ENCODE measurements at places on chromosomes 3 and 15. TPM values are rescaled to one million over a fixed set of nuclear protein-coding genes. Genes with fewer than 3 reads are reported as not detected.

DNA sequence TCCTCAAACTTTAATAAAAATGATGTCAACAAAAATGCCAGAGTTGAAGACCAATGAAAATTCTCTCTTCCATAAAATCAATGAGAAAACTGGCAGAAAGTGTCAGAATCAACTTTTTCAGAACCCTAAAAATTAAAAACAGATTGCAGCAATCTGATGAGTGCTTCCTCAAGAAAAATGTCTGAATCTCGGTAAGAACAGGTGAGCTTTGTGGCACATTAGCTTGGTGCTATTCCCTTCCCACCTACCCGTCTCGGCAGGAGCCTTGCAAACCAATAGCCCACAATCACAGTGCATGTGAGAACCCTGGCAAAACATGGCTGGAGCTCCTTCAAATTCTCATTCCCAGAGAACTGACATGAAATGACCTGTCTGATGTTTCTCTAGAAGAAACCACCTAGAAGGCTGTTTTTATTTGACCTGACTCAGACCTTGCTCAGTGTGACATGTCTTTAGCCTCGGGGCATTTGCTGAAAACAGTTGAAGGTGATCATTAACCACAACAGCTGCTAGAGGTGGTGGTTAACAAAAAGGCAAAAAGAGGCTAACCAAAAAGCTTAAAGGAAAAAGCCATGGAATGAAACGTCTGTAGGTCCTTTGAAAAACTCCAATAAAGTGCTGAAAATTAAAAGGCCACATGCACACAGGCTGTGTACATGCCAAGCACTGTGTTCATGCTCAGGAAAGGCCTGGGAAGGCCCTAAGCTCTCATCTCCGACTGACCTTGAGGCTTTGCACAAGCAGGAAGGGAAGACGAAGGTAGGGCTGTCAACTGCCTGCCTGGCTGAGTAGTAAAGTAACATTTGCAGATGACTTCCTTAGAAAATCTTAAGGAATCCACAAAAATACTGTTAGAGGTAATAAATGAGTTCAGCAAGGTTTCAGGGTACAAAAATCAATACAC lies 253.0 kb upstream of the NSMCE3 start:
- no peak for DNase-seq

DNA sequence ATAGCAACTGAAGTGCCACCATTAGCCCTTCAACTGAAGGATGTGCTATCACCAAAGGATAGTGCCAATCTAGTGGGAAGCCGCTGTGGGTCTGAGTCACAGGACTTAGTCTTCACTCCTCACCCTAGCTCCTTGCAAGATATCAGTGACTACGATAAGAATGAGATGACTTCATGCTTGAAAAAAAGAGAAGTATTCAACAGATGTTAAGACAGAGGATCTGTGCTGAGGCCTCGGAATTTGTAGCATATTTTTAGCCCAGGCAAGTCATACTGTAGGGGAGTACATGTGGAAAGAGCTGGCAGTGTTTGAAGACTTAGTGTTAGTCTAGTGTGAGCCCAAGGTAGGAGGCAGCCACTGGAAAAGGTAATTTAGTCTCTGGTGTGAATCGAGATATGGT lies 270.7 kb upstream of the LRTM1 start:
- peak; percentile 90 for DNase-seq

GRCh38 chr3:25027650-25028049 lies 400.4 kb upstream of the RARB start:
- DNase-seq: no peak

The CEMIP gene
- polyA plus RNA-seq: 1.4 TPM

The C15orf39 gene
- polyA plus RNA-seq: 10.1 TPM
